ENCODE measurements at places on chromosomes 1 and 21.

DNA sequence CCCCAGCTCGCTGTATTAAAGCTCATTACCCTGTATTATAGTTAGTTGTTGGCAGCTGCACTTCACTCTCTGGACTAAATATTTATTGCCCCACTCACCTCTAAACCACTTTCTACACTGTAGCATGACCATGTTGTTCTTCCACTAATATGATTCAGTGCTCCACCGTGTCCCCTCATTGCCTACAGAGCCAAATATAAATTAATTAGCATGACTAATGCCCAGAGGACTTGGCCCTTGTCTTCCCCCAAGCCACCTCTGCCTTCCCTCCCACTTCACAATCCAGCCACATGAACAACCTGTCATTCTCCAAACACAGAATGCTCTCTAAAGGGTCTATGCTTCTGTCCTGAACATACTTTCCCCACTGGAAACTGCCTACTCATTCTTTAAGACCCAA lies 276.5 kb downstream of the PLPP3 start:
- DNase-seq: no peak

DNA sequence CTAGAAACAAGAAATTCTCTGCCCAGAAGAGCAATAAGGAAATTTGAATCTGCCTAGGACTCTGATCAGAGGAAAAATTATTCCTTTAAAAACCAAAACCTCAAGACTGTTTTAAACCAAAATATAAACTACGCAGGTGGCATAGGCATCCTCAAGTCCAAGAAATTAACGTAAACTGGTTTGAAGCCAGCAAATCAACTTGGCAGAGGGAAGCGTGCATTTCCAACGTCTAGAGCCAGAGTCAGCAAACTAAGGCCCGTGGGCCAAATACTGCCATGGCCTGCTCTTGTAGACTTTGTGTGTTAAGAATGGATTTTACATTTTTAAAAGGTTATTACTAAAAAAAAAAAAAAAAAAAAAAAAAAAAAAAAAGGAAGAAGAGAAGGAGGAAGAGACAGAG lies 67.8 kb upstream of the VTCN1 start:
- DNase-seq: no peak

DNA sequence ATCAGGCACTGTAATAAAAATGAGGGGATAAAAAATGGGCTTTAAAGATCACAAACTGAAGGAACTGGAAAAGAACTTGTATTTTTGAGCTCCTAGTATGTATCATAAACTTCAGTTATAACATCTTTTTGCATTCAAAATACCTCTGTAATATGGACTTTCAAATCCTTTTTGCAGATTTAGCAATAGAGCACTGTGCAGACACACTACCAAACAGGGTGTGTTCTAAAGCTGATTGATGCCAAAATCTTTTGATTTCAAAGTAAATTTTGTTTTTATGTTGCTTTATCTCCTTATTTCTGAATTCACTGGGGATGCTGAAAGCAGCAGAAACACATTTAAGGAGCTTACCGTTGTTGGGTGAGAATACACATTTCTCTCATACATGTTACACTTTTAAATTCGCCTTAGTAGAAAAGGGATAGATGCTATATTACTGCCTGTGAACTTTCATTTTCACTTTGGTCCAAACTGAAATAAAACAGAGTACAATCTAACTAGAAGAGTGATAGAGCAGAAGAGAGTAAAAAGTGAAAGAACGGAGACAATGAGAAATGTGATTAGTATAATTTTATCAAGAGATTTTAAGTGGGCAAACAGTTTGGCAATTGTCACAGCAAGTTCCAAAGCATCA lies 1126.6 kb downstream of the BRINP3 start:
- no peak for DNase-seq

- DNase-seq: peak; percentile 89
These were observed 212.8 kb downstream of the PBX1 start for GRCh38 chr1:164771619-164772361.

DNA sequence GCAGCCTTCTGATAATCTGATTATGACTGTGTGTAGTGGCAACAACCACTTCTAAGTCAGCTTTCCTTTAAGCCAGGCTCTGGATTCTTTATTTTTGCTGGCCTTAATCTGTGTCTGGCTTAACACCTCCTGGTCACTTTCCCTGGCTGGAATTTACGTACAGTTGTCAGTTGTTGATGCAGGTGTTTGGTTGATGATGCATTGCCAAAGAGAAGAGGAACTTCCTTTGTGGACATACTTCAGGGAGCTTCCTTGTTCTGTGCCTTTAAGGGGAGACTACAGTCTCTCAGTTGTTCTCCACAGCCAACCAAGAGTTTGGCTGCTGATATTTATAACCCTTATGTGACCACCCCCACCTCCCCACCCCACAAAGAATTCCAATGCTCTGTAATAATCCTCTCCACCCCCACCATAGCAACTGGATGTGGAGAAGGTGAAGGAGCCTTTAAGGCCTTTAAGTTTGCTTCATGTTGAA lies 96.0 kb upstream of the BMP8A start:
- no peak for DNase-seq

GRCh38 chr1:31324992-31325391 lies 28.2 kb downstream of the ZCCHC17 start:
- DNase-seq: no peak

- no peak for DNase-seq
These were observed 69.0 kb downstream of the VWA5B1 start for GRCh38 chr1:20359451-20360330.
